ENCODE measurements at places on chromosomes 12 and 14.

GRCh38 chr14:50758305-50758704 is 72.7 kb downstream of the NIN start:
- no peak for DNase-seq

GRCh38 chr14:68561531-68562007 is 231.3 kb downstream of the ZFP36L1 start:
- DNase-seq = no peak

DNA sequence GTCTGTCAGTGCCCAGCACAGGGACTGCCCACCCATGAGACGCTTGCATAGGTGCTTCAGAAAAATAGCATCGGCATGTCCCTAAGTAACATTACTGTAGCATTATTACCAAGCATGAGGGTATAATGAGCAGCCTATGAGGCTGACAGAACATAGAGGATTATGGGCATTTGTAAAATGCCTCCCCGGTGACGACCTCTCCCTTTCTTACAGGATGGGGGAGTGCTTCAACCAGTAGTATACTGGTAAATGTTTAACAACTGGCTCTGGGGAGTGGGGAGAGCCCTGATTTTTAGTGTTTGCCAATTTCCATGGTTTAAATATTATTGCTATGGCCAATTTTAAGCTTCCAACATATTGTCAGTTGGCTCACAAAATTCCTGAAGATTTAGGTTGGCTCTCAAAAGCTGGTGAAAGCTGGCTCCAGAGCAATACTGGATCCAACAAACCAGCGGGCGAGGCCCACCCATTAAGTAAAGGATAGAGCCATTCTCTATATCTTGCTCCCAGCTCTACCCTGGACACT is 104.5 kb downstream of the ETNK1 start:
- no peak for DNase-seq

GRCh38 chr12:49545815-49546214 is 7.0 kb downstream of the KCNH3 start:
- no peak for DNase-seq

GRCh38 chr12:113378291-113378690 is 19.9 kb downstream of the PLBD2 start:
- no peak for DNase-seq

GRCh38 chr14:73998726-73999125 is 20.4 kb downstream of the ENTPD5 start:
- DNase-seq = no peak

DNA sequence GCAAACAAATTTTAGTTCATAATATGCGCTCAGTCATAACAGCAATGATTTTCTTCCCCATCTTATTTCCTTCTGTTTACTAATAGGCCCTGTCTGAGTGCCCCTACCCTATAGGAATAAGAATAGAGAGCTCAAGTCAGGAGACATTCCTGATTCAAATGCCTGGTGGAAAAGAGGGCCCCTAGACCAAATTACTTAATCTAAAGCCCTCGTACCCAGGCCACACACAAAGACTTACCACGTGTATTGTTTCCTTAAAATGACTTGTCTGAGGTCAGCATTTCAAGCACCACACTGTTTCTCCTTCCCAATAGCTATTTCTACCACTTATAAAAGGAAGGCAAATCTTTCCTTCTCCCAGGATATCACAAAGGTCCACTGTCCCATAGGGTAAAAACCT is 314.9 kb upstream of the TMTC1 start:
- DNase-seq = no peak

GRCh38 chr12:24349051-24349799 is 399.8 kb upstream of the SOX5 start:
- no peak for DNase-seq

GRCh38 chr14:77674931-77675330 is 32.9 kb downstream of the ALKBH1 start:
- DNase-seq = no peak

DNA sequence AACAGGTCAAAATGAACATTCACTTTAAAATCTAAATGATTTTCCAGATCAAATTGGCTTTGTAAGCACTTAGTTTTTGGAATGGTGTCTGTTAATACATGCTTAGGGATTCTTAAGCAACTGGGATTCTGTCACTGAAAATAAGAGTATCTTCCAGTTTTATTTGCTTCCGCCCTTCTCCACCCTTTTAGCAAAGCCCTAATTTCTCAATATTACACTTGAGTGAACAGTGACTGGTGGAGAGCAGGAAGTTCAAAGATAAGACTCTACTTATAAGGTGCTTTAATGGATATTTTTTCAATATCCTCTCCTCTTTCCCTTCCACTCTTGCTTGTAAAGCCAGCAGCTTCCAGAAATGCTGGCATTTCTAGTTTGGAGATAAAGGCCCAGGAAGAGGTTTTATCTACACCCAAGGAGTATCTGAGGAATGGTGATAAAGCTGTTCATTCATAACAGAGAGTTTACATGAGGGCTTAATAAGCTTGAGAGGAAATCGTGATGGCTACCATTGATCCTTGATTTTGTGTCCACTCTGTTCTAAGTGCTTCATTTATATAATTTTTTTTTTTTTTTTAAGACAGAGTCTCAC is 265.9 kb upstream of the PRICKLE1 start:
- no peak for DNase-seq

GRCh38 chr12:99343960-99344359 is 303.6 kb upstream of the GARIN6 start:
- no peak for DNase-seq

GRCh38 chr14:92546347-92547053 is 32.9 kb downstream of the RIN3 start:
- DNase-seq = no peak

- DNase-seq = no peak
Measured at GRCh38 chr14:61518403-61518802, 176.9 kb upstream of the HIF1A start.

DNA sequence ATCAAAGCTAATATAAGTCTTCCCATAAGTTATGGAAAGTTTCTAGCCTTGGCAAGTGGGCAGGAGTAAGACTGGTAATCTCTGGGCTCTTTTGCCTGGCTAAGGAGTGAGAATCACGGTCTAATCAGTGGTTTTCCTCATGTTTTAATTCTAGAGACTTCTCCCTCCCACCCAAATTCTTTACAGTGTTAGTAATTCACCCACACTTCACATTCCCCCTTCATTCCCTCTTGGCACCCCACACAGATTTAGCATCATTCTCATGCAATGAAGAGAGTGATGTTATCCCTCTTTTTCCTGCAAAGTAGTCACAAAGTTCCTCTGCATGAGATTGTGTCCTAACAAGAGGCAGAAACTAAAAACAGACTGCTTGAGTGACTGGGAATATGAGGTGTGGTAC is 28.6 kb upstream of the CACNA2D4 start:
- no peak for DNase-seq

DNA sequence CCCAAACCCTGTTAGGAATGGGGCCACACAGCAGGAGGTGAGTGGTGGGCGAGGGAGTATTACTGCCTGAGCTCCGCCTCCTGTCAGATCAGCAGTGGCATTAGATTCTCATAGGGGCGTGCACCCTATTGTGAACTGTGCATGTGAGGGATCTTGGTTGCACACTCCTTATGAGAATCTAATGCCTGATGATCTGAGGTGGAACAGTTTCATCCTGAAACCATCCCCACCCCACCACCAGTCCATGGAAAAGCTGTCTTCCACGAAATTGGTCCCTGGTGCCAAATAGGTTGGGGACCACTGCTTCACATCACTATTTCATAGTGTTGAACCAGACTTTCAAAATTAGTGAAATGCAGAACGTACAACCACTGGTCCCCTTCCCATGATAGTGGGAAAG is 57.9 kb upstream of the BICD1 start:
- DNase-seq = no peak

GRCh38 chr14:58690801-58691516 is 53.2 kb downstream of the DACT1 start:
- no peak for DNase-seq

- no peak for DNase-seq
Measured at GRCh38 chr12:107736914-107737313, 24.0 kb downstream of the PRDM4 start.

DNA sequence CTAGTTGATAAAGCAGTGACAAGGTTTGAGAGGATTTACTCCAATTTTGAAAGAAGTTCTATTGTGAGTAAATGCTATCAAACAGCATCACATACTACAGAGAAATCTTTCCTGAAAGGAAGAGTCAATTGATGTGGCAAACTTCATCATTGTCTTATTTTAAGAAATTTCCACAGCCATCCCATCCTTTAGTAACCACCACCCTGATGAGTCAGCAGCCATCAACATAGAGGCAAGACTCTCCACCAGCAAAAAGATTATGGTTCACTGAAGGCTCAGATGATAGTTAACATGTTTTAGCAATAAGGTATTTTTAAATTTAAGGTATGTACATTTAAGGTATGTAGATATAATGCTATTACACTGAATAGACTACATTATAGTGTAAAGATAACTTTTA is 122.1 kb upstream of the ARHGAP5 start:
- DNase-seq = no peak

DNA sequence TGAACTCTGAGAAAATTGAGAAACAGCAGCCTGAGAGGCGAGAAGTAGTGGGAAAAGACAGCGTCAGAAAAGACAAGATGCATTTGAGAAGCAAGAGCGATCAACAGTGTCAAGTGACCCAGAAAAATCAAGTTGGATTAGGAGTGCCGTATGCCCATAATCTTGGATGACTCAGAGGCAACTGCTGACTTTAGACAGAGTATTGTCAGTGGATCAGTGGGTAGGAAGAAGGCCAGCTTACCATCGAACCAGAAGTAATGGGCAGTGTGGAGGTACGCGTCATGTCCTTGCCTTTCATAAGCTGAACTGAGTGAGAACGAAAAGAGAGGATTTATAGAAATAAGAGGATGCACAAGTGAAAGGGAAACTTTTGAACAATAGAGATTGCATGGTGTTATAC is 151.0 kb upstream of the NAV3 start:
- DNase-seq = no peak

GRCh38 chr12:105822131-105823105 is 316.3 kb downstream of the NUAK1 start:
- DNase-seq = no peak

DNA sequence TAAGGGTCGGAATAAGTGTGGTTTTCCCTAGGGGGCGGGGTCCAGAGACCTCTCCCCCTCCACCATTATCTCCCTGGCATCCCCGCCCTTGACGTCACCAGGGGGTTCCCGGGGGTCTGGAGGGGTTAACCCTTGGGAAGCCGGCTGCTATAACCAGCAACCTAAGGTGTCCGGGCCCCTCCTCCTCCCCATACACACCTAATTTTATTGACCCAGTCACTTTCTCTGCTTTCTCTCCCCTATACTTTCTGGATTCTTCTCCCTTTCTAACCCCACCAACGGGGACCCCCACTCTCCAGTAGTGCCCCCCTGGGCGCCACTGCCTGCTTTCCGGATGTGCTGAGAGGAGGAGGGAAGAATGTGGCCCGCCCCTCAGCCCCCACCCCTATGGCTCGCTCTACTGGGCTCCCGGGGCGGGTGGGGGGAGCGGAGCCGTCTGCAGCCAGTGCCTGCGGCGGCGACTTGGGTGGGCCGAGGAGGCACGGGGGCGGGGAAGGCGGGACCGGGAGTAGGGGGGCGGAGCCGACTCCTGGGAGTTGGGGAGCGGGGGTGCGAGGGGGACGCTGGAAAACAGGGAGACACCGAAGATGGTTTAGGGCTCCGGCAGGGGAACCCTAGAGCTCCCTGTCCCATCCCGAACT is 1.8 kb downstream of the GLI1 start:
- DNase-seq = no peak

DNA sequence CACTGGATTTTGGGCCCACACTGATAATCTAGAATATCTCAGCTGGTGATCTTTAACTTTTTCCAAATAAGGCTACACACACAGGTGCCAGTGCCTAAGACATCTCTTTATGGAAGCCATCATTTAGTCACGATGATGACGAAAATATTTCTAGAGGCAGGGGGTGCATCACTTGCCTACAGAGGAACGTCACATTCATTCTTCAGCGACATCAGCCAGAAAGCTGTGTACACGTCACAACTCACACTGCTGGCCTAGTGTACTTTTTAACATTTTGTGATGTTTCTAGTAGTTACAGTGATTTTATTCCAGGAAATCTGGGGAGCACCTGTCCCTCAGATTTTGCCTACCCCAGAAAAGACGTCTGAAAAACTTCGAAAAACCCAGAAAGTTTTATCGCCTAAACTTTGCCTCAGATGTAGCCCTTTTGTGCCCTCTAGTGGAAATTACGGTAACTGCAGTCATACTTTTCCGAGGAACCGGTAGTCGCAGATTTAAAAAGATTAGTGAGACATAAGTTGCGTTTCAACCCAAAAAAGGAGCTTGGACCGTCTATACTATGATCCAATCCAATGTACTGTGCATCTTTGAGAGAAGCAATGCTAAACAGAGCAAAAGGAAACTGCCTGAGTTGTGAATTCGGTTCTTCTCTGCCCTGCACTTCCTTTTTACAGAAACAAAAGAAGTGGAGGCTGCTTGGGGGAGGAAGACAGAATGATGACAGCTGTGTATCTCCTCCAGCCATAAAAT is 64.3 kb upstream of the STON2 start:
- DNase-seq = peak; percentile 50

DNA sequence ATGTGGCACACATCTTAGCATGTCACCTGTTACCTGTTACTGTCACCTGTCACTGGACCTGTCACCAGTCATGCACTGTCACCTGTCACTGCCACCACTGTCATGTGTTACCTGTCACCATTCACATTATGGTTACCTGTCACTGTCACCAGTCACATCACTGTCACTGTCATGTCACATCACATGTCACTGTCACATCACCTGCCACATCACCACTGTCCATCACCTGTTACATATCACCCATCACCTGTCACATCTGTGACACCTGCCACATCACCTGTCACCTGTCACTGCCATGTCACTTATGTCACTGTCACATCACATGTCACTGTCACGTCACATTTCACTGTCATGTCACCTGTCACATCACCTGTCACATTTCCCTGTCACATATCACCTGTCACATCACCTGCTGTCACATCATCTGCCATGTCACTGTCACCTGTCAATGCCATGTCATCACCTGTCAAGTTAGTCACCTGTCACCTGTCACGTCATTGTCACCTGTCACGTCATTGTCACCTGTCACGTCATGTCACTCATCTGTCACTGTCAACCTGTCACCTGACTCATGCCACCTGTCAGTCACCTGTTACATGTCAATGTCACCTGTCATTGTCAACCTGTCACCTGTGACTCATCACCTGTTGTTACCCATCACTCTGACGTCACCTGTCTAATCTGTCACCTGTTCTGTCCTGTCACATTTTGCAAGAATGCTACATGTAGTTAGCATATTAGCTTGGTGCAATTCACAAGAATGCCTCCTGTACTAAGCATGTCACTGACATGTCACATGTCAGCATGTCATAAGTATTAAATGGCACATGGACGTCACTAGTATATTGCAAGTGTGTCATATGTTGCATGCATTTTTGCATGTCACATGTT is 29.0 kb upstream of the TESC start:
- DNase-seq = no peak

All from T-helper 2 cell (primary cell).